ENCODE measurements at places on chromosomes 11 and 22. TPM values are rescaled to one million over a fixed set of nuclear protein-coding genes. Genes with fewer than 3 reads are reported as not detected.

CABP4 gene
- not detected for total RNA-seq

SYTL2 gene
- 49.4 TPM for total RNA-seq

RFPL2 gene
- total RNA-seq = not detected

SLN gene
- total RNA-seq = not detected

SHANK2 gene
- total RNA-seq = 1.0 TPM

PRR33 gene
- not detected for total RNA-seq

OTOG gene
- not detected for total RNA-seq

MAPK1 gene
- total RNA-seq = 49.6 TPM

FAR1 gene
- 22.3 TPM for total RNA-seq

RAB6A gene
- 70.6 TPM for total RNA-seq

DBX1 gene
- total RNA-seq = not detected

CSRP3 gene
- total RNA-seq = not detected

ARHGEF17 gene
- 33.1 TPM for total RNA-seq

MMP1 gene
- total RNA-seq = 14.6 TPM

WNT7B gene
- total RNA-seq = 2.5 TPM

TENM4 gene
- 5.5 TPM for total RNA-seq

OR8G1 gene
- not detected for total RNA-seq

CDC42EP2 gene
- total RNA-seq = 22.0 TPM

RGL4 gene
- not detected for total RNA-seq

SNX32 gene
- total RNA-seq = 0.67 TPM

ROBO4 gene
- 2.2 TPM for total RNA-seq

PDGFB gene
- total RNA-seq = 1.8 TPM

CADM1 gene
- total RNA-seq = 2.2 TPM

NXPE4 gene
- total RNA-seq = not detected

BRSK2 gene
- total RNA-seq = not detected

FADS1 gene
- total RNA-seq = 182 TPM

SIPA1 gene
- total RNA-seq = 40.2 TPM

NTM gene
- 4.9 TPM for total RNA-seq

TP53I11 gene
- total RNA-seq = 46.5 TPM

MEI1 gene
- 0.50 TPM for total RNA-seq
